RKO (cell line): ENCODE measurements at places on chromosomes 2 and 18.

DNA sequence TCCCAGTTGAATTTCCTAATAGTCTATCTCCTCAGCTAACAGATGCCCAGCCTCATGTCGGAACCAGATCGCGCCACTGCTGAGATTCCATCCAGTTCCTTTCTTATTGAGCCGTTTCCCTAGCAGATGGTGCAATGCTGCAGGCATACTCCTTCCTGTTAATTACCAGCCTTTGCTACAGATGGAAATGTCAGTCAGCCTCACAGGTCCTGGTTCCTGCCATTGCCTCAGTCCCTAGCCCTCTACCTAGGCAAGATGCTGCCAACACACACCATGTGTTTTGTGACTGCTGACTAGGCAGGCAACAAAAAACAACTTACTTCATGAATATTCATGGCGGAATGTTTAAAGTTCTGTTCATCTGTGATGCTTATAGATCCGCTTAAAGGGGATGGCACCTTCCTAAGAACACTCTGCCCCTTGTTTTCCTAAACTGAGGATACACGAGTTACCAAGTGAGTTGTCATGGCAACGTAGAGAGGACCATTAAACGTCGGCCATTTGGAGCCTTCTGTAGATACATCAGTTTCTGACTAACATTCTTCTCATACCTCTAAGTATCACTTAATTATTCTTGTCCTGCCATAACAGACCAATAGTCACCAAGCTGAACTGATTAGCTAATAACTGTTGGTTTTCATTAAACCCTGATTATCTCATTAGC lies 749.5 kb downstream of the RNF144A start:
- DNase-seq: no peak

- DNase-seq: no peak
Observed at GRCh38 chr2:207123335-207123744, 42.4 kb downstream of the KLF7 start.

GRCh38 chr2:174036825-174037224 lies 71.7 kb upstream of the SP3 start:
- DNase-seq: no peak

DNA sequence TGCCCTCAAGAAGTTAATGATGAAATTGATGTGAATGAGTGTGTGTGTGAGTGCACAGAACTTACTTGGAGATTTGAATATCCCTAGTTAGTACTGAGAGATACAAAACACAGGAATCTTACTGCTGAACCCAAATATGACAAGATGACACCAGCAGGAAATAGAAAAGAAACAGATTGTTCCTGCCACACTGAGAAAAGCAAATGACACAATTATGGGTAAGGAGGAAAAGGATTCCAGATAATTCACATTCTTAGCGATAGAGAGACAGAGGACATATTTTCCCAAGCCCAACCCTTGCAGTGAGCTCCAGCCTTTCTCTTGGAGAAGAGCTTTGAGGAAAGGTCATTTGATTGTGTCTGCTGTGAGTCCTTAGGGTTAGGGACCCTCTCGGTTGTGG lies 105.7 kb upstream of the SMIM21 start:
- no peak for DNase-seq

- no peak for DNase-seq
Observed at GRCh38 chr18:23231340-23232021, 96.2 kb downstream of the CABLES1 start.
